Omental fat pad (tissue), 4 donors: ENCODE measurements at places on chromosomes 12 and 14.

GRCh38 chr12:12548713-12549112 lies 13.9 kb downstream of the DUSP16 start:
- no peak for DNase-seq

DNA sequence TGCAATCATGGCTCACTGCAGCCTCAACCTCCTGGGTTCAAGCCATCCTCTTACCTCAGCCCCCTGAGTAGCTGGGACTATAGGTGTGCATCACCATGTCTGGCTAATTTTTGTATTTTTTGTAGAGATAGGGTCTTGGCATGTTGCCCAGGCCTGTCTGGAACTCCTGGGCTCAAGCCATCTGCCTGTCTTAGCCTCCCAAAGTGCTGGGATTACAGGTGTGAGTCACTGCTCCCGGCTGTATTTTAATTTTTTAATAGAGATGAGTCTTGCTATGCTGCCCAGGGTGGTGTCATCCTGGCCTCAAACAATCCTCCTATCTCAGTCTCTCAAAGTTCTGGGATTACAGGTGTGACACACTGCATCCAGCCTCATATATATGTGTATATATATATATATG lies 31.7 kb upstream of the GPRC5A start:
- DNase-seq, result no peak

DNA sequence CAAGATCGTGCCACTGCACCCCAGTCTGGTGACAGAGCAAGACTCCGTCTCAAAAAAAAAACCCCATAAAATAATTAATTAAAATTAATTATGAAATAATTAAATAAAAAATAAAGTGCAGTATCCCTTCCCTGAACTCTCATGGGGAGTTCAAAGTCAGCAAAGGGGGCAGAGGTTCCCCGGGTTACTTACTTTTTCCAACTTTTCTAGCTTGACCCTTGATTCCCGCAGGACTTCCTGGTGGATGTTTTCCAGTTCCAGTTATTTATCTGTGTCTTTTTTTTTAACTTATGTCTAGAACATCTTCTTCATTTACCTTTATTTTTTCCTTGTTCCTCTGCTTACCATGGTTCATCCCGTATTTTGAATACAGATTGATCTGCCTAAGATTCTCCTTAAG lies 197.4 kb downstream of the EPS8 start:
- no peak for DNase-seq

DNA sequence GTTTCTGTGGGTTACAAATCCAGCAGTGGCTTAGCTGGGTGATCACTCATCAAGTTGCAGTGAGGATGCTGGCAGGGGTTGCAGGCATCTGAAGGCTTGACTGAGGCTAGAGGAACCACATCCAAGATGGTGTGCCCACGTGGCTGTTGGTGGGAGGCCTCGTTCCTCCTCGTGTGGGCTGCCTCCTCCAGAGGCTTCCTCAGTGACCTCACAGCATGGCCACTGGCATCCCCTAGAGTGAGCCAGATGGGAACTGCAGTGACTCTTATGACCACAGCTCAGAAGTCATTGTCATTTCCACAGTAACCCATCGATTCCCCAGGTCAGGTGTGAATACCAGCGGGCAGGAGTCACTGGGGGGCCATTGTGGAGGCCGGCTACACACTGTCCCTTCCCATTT lies 17.8 kb downstream of the AACS start:
- no peak for DNase-seq

GRCh38 chr14:55383541-55384140 lies 28.0 kb downstream of the ATG14 start:
- DNase-seq, result no peak

DNA sequence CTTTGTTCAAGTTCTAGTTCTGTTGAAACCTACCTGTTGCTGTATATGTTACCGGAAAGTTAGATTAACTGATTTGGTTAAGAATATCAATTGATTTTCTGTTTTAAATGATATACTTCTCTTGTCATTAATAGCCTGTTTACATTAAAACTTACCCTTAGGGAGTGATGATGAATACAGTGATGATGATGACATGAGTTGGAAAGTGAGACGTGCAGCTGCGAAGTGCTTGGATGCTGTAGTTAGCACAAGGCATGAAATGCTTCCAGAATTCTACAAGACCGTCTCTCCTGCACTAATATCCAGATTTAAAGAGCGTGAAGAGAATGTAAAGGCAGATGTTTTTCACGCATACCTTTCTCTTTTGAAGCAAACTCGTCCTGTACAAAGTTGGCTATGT lies 33.0 kb downstream of the CAND1 start:
- no peak for DNase-seq

DNA sequence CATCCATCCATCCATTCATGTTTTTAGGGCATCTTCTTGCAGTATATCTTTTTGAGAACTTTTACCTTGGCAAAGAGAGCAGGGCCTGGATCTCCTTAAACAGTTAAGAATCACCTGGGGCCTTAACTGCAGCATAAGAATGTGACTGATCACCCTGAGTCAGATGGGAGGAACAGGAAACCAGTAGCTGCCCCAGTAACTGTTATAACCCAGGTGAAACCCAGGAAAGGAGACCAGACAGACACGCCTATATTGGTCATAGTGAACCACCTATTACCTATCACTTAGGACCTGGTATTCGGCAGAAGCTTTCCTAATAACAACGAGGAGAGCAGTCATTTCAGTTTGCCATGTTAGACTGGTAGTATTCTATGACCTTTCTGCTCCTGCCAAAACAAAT lies 43.4 kb upstream of the NR2C1 start:
- no peak for DNase-seq

DNA sequence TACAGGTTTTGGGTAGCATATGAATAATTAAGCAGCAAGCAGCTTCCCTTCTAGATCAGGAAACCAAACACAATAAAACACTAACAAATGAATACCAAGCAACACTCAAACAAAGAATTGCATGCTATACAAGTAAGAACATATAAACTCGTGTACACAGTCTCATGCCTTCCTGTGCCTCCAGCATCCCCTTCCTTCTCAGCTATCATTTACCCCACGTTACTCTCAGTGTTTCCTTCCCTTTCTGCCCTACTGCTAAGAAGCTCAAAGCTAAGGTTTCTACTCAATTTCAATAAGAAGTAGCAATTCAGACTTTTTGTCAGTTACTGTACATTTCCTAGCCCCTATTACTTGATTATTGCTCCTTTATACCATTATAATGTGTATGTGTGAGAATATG lies 81.0 kb downstream of the DUSP16 start:
- no peak for DNase-seq

DNA sequence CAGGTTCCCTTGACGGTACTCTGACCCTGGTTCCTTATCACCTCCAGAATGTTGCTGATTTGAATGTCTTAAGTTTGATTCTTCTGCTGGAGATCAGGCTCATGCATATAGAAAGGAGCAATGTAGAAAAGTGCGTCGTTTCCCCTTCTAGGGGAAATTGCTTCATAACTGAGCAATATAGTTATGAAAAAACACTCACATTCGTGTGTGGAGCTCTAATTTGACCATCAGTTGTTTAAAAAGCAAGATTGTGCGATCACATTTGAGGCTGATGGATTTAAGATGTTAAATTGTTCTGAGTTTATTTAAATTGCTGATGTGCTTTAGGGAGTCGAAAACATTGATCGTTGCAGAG lies 19.2 kb downstream of the PELI2 start:
- no peak for DNase-seq

GRCh38 chr12:62434494-62435302 lies 31.9 kb upstream of the MON2 start:
- DNase-seq, result no peak

- DNase-seq, result peak; percentile 63
Measured at GRCh38 chr12:110698171-110698902, 9.4 kb upstream of the HVCN1 start.

GRCh38 chr14:59632381-59632780 lies 55.8 kb upstream of the CCDC175 start:
- no peak for DNase-seq

DNA sequence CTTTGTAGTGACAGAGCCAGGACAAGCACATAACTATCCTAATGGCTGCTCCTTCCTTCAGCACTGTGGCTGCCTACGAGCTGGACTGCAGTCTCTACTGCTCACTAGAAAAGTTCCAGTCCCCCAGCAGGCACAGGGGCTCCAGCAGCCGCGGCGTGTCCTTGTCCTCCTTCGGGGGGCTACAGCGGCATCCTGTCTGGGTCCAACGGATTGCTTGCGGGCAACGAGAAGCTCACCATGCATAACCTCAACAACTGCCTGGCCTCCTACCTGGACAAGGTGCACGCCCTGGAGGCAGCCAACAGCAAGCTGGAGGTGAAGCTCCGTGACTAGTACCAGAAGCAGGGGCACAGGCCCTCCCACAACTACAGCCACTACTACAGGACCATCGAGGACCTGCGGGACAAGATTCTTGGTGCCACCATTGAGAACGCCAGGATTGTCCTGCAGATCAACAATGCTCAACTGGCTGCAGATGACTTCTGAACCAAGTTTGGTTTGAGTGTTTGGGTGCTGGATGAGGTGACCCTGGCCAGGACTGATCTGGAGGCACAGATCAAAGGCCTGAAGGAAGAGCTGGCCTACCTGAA lies 169.4 kb downstream of the NDUFA12 start:
- no peak for DNase-seq

GRCh38 chr14:89399157-89399556 lies 17.9 kb downstream of the FOXN3 start:
- DNase-seq, result no peak

DNA sequence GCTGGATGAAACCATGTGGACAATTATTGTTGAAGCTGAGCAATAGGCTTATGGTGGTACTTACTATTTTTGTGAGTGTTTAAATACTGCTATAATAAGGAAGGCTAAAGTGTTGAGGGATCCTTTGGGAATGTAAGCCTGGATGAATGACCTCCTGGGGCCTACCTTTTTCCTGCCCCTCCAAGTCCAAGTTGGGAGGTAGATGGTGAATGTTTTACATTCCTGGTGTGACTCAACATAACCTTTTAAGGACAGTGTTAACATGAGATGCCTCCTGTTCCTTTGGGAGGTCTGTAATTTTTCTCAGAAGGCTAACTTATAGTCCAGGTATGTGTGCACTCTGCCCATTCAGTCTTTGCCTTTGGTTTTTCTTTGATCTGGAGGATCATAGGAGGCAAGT lies 315.9 kb downstream of the NRXN3 start:
- DNase-seq, result no peak

DNA sequence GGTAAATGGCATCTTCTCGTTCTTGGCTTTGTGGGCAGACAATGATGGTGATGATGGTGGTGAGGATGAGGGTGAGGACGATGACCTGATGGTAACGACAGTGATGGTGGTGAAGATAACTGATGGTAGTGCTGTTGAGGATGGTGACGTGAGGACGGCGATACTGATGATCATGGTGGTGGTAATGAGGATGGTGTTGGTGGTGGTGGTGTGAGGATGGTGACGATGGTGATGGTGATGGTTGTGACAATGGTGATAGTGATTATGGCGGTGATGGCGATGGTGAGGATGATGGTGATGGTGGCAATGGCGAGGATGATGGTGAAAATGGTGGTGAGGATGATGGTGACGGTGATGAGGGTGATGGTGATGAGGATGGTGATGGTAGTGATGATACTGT lies 54.5 kb downstream of the FBRSL1 start:
- no peak for DNase-seq

GRCh38 chr12:76864791-76865400 lies 13.9 kb downstream of the CSRP2 start:
- no peak for DNase-seq

DNA sequence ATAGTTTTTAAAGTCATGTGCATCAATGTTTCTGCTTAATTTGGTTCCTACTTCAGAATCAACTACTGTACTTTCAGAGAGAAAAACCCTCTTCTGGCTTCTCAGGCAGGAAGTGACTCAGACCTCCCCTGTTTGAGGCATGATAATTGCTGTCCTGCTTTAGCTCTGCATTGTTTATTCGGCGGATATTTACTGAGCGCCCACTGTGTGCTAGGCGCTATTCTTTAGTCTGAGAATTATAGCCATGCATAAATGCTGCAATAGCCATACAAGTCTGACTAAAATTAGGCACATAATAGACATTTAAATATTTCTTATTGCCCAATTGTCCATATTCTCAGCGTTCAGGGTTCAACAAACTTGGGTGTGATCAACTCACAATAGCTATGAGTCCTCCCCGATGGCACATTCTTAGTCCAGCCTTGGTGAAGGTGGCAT lies 6.1 kb upstream of the AMIGO2 start:
- DNase-seq, result no peak

- no peak for DNase-seq
Measured at GRCh38 chr14:77007975-77008421, 20.5 kb downstream of the IRF2BPL start.

- DNase-seq, result no peak
Measured at GRCh38 chr12:96077081-96077480, 41.7 kb upstream of the LTA4H start.

DNA sequence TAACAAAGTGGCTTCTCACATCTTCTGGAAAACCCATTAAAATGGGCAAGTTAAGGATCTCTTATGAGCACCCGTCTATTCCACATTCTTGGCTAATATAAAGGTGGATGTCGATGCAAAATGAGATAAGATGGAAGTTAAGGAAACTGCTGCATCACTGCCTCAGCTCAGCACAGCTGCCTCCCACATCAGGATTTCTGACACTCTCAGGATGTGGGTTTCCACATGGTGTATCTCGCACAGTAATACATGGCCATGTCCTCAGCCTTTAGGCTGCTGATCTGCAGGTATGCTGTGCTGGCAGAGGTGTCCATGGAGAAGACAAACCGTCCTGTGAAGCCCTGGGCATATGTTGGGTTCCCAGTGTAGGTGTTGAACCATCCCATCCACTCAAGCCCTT lies 1348.0 kb downstream of the TMEM121 start:
- DNase-seq, result no peak

DNA sequence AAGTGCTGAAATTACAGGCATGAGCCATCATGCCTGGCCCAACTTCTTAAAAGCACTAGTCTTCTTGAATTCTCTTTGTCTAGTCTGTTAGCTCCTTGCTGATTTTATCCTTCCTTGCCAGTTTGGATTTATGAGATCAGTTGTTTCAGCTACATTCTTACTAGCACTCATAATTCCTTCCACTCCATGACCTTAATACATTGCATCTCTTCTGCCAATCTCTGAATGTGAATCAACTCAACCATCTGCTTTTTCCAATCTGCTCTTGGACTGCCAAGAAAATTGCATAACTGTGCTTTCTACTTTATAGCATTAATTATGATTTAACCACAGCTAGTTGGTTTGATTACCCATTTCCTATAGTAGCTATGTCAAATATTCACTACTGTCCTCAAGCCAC lies 14.9 kb upstream of the HEATR5A start:
- no peak for DNase-seq

DNA sequence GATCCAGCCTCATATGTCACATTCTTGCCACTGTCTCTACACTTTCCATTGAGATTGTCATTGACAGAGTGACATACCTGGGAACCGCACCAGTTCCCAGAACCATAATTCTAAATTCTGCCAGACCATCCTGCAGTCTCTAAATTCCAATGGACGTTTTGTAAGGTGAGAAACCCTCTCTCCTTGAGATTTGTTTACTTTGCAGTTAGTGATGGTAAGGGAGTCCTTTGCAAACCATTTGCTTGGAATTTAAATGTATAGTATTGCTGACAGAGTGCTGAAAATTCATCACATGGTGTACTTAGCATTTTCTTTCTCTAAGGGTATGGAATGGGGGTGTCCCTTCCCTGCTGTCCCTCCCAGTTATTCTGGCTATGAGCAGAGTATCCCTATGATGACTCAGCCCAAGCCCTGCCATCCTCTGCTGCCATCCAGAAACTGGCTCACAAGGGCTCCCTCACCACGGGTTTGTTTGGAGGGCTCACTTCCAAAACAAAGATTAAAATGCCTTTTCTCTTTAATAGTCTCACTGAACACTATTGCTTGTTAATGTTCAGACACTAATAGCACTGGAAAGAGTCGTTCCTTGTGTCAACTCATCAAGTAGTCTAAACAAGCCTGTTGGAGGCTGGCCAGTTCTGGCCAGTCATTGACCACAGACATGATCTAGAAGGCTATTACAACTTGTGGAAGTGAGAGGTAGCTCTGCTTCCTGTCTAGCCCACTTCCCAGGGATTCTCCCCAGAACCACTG lies 129.0 kb upstream of the HMGA2 start:
- DNase-seq, result no peak
